ENCODE measurements at places on chromosomes 5 and 9. TPM values are rescaled to one million over a fixed set of nuclear protein-coding genes. Genes with fewer than 3 reads are reported as not detected.

GRCh38 chr9:6090277-6091210, 75.1 kb upstream of the RANBP6 start:
- no peak overlapping the region for H3K27ac ChIP-seq
- H3K4me1 ChIP-seq: no peaks in the 10 kb centered on the region
- no peak for DNase-seq
- no peaks in the 10 kb centered on the region for H3K36me3 ChIP-seq
- no peak overlapping the region for H3K4me3 ChIP-seq

GRCh38 chr9:104088416-104088815, 5.7 kb upstream of the SMC2 start:
- no peaks in the 10 kb centered on the region for H3K27me3 ChIP-seq
- DNase-seq: no peak
- H3K27ac ChIP-seq: no peak overlapping the region
- no peaks in the 10 kb centered on the region for H3K36me3 ChIP-seq
- no peak overlapping the region for H3K4me3 ChIP-seq

Gene CDKN2A
- total RNA-seq: 4.2 TPM

- H3K4me3 ChIP-seq: no peak overlapping the region
- DNase-seq: no peak
- H3K4me1 ChIP-seq: no peaks in the 10 kb centered on the region
- H3K27me3 ChIP-seq: no peaks in the 10 kb centered on the region
- H3K36me3 ChIP-seq: no peaks in the 10 kb centered on the region
Observed at GRCh38 chr5:126394211-126394788, 28.9 kb upstream of the GRAMD2B start.

Gene TAF11L5
- total RNA-seq: not detected

DNA sequence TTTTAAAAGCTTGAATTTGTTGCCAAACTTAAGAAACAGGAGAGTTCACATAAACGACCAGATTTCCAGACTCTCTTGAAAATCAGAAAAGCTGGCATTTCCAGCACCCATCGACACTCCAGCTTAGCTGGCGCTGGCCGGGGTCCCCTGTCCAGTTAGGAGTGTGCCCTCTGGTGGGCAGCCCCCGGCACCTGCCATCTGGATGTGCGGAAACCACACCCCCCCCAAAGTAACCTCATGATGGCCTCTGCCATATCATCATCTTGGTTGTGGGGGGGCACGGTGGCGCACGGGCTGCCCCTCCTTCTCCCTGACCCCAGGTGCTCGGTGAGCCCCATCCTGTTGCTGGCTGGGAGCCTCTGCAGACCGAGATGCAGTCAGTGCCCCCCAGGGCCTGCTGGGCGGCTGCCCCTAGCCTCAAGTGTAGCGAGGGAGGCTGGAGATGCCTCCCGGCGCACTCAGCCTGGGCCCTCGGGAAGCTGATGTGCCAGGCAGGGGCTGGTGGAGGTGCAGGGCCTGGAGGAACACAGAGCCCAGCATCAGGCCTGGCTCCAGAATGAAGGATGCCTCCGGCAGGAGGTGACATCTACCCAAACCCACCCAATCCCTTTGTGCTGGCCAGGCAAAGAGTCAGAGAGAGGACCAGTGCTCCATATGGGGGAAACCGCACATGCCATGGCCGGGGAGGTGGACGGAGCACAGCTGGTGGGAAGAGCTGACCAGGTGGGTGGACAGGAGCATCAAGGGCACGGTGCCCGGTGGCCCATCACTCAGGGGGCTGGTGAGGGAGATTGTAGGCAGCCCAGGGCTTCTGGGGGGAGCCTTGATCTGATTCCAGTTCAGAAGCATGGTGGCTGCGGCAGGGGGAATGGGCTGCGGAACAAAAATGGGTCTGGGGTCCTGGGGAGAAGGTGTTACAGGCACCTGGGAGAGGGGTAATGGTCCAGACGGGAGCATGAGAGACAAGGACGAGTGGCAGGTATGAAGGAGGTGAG, 70.6 kb downstream of the ADAMTS2 start:
- no peaks in the 10 kb centered on the region for H3K4me1 ChIP-seq
- no peak for DNase-seq
- no peaks in the 10 kb centered on the region for H3K36me3 ChIP-seq
- H3K4me3 ChIP-seq: no peak overlapping the region
- H3K27me3 ChIP-seq: no peaks in the 10 kb centered on the region

Gene NR5A1
- 0.37 TPM for total RNA-seq

- peaks cover 39% of the 10 kb centered on the region for H3K27me3 ChIP-seq
- H3K36me3 ChIP-seq: no peaks in the 10 kb centered on the region
- peak overlapping the region; percentile 74 for H3K4me3 ChIP-seq
Observed at GRCh38 chr5:10562201-10563109, 1.4 kb upstream of the ANKRD33B start.

Gene PCDHGB7
- total RNA-seq: 19.3 TPM

GRCh38 chr5:158953929-158954534, 145.7 kb downstream of the EBF1 start:
- no peaks in the 10 kb centered on the region for H3K36me3 ChIP-seq
- no peaks in the 10 kb centered on the region for H3K27me3 ChIP-seq
- DNase-seq: no peak
- no peak overlapping the region for H3K4me3 ChIP-seq
- no peak overlapping the region for H3K27ac ChIP-seq

- H3K4me1 ChIP-seq: no peaks in the 10 kb centered on the region
- no peaks in the 10 kb centered on the region for H3K27me3 ChIP-seq
- DNase-seq: peak; percentile 82
- no peak overlapping the region for H3K27ac ChIP-seq
- H3K36me3 ChIP-seq: no peaks in the 10 kb centered on the region
Observed at GRCh38 chr5:135120951-135121350, 86.9 kb upstream of the PITX1 start.

Gene RPL12
- 1,436 TPM for total RNA-seq

GRCh38 chr9:78438211-78438610, 141.3 kb downstream of the PSAT1 start:
- H3K27ac ChIP-seq: no peak overlapping the region
- no peak overlapping the region for H3K4me3 ChIP-seq
- H3K4me1 ChIP-seq: peaks cover 15% of the 10 kb centered on the region
- no peaks in the 10 kb centered on the region for H3K27me3 ChIP-seq

GRCh38 chr9:128683340-128684064, 5.5 kb upstream of the SET start:
- H3K36me3 ChIP-seq: peaks cover 5% of the 10 kb centered on the region
- no peaks in the 10 kb centered on the region for H3K27me3 ChIP-seq
- peak overlapping the region; percentile 79 for H3K27ac ChIP-seq
- peak overlapping the region; percentile 95 for H3K4me3 ChIP-seq
- peaks cover 11% of the 10 kb centered on the region for H3K4me1 ChIP-seq

DNA sequence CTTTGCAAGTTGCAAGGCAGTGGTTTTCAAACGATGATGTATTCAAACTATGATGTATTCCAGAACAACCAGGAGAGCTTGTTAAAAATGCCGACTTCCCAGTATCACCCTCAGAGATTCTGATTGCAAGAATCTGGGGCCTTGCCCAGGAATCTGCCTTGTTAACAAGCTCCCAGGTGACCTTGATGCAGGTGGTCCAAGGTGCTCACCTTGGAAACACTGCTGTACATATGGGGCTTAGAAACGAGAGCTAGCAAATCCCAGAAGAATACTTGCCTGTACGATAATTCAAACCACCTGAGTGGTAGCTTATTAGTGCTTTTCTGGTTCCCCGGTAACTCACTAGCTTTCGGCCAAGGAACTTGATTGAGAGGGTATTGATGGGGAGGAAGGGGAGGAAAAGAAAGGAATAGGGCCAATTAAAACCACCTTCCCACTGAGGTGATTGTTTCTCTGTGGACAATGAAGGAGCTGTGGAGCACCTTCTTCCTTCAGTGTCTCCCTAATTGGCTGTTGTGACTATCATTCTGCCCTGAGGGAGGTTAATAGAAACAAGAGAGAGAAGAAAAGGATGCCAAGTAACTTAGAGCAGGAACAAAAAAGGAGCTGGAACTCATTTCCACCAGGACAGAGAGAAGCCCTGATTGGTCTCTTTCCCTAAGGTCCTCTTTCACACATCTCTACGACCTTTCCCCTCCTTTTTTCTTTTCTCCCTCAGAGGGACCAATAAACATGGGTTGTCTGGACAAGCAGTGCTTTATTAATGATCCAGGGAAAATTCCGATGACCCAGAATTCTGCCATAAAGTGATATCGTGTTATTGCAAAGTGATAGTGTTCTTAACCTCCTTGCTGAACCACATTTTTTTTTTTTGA, 218.8 kb downstream of the TMEM167A start:
- H3K27me3 ChIP-seq: no peaks in the 10 kb centered on the region
- H3K4me3 ChIP-seq: no peak overlapping the region
- H3K36me3 ChIP-seq: no peaks in the 10 kb centered on the region
- H3K4me1 ChIP-seq: peaks cover 16% of the 10 kb centered on the region

Gene CARD6
- total RNA-seq: 0.09 TPM
